ENCODE measurements at places on chromosomes 6 and 20.
A peak's percentile ranks its signal among the peaks of the same experiment; 100 is the strongest.

GRCh38 chr6:109471105-109471810, 11.8 kb downstream of the ZBTB24 start:
- DNase-seq = no peak

- no peak for DNase-seq
Observed at GRCh38 chr6:137832110-137832509, 34.9 kb upstream of the TNFAIP3 start.

GRCh38 chr6:44646355-44646754, 258.8 kb downstream of the CDC5L start:
- no peak for DNase-seq

GRCh38 chr20:35497780-35498189, 31.7 kb downstream of the C20orf173 start:
- DNase-seq = no peak

- DNase-seq = no peak
Observed at GRCh38 chr20:33076662-33077372, 2.6 kb upstream of the BPIFB4 start.

DNA sequence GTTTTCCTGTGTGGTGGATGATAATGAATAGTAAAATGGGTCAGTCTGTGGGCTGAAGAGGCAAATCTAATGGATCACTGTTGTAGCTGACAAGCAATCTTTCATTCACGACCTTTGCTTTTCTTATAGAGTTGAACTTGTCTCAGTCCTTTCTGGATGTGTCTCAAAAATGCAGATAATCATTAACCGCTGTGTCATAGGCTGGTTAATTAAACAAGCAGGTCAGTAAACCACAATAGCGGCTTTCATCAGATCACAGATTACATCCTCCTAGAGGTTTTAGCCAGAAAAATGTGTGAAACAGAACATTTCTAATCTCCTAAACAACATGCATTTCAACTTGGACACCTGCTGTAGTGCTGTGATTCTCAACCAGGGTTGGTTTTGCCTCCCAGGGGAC, 2.5 kb upstream of the METTL24 start:
- DNase-seq = no peak

DNA sequence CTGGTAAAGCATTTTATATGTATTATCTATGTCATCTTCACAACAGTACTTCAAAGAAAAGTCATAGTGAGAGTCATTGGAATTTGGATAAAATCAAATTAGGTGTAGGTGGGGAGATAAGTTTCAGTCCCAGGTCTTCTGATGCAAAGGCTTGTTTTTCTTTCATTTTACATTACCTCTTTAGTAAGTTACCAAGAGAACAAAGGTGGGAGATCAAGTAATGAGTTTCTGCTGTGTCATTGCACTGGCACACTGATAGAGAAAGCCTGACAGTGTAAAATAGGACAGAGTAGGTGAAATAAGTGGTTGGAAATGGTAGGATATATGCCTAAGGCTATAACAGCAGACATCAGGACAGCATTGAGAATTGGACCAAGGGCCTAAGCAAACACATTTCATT, 250.4 kb downstream of the NKAIN2 start:
- no peak for DNase-seq

- DNase-seq = peak; percentile 2
Observed at GRCh38 chr6:24283043-24283985, 74.5 kb downstream of the DCDC2 start.

DNA sequence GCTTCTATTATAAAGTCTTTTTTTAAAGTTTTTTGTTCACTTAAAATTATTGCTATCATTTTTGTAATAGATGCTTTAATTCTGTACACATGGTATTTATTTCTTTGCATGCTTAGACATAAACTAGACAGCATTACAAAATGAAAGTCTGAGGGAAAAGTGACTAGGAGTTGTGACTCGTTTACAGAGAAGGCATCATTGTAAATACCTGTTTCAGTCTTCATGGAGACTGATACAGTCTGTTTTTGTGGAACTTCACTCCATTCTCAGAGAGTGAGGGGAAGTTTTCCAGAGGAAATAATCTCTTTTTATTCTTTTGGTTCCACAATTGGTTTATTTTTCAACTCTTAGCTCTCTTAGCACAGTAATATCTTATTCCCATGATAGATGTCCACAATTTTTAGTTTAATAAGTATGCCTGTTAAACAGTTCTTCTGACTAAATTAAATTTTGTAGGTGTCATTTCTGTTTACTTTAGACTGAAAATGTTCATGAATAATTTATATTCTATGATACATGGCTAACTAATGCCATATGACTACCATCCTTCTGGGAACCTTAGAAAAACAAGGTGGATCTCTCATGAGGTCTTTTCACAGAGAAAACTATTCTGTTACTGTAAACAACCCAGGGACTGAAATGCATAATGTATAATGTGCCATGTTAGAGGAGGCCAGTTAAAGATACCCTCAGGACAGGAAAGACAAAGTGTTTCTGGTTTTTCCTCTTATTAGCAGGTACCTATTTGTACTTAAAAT, 69.2 kb downstream of the MYO6 start:
- DNase-seq = no peak

DNA sequence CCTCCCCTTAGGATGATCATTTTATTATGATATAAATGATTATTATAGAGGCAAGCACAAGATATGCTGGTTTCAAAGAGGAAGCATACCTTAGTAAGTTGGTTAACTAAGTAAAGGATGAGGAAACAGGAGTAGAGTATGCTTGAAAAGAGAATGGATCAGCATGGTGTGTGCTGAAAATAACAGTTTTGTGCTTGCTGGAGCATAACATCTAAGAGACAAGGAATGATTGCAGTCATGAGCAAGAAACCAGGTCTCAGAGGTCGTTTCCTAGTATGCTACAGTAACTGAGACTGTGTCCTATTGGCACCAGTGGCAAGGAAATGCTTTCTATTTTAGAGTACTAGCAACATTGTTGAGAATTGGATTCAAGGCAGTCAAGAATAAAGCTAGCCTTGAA, 34.1 kb downstream of the CDC40 start:
- DNase-seq = no peak

- DNase-seq = no peak
Observed at GRCh38 chr20:37296371-37296770, 6.9 kb downstream of the MANBAL start.

- DNase-seq = no peak
Observed at GRCh38 chr6:57021086-57021720, 25.3 kb upstream of the KIAA1586 start.

- peak; percentile 18 for DNase-seq
Observed at GRCh38 chr20:45934046-45934585, 367 bp upstream of the PCIF1 start.

GRCh38 chr6:167799033-167799821, 27.5 kb upstream of the AFDN start:
- no peak for DNase-seq

DNA sequence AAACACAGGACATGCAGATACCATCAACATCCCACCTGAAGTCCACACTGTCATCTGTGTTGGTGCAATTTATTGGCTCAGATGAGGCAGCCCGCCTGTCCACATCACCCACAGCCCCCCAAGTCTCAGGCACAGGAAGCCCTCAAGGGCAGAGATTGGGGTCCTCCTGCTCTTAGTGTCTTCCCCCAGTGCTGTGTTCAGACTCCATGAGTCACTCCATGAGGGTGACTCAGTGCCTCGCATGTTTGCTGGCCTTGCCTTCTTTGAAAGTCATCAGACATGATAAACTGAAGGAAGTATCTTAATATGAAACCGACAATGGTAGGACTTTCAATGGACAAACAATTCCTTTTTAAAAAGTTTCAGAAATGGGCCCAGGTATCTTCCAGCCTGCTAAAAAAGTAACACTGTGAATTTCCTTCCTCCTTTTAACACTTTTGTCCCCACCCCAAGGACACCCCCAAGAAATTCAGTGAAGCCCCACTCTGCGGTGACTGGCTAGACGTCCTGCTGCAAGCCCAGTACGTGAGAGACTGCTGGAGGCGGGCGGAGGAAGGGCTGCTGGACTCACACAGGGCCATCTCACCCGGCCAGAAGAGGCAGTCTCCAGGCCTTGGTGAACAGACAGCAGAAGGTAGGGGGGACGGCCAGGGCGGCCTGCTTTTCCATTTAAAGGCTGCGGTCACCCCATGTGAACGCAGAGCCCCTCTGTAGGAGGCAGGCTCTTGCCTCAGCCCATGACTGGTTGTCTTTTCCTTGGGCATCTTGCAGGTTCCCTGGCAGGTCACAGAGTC, 43.0 kb upstream of the KCNK16 start:
- DNase-seq = no peak

DNA sequence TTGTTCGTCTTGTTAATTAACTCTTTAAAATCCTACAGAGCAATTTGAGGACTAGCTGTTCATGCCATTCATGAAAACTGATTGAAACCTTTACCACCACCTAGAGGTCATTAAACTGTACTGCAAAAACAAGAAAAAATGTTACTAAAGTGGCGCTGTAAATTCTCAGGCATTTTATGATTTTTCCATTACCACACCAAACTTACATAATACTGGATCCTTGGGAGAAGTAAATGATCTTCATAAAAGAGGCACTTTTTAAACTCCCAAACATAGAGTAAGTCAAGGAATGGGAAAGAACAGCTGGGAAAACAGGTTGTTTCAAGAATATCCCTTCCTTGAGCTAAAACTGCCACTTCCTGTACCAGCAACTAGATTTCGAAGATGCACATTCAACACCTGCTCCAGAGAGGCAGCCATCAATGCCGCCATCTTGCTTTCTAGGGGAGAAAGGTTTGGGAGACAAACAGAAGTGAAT, 54.3 kb downstream of the MYLIP start:
- DNase-seq = no peak

GRCh38 chr20:48531505-48531904, 296.3 kb downstream of the PREX1 start:
- DNase-seq = no peak

Measured in effector memory CD8-positive, alpha-beta T cell (primary cell).